ENCODE measurements at places on chromosomes 4 and X.

- no peak for DNase-seq
These were observed 33.3 kb downstream of the MEPE start for GRCh38 chr4:87865960-87866598.

- DNase-seq, result no peak
These were observed 25.1 kb upstream of the ANK2 start for GRCh38 chr4:113024388-113024787.

DNA sequence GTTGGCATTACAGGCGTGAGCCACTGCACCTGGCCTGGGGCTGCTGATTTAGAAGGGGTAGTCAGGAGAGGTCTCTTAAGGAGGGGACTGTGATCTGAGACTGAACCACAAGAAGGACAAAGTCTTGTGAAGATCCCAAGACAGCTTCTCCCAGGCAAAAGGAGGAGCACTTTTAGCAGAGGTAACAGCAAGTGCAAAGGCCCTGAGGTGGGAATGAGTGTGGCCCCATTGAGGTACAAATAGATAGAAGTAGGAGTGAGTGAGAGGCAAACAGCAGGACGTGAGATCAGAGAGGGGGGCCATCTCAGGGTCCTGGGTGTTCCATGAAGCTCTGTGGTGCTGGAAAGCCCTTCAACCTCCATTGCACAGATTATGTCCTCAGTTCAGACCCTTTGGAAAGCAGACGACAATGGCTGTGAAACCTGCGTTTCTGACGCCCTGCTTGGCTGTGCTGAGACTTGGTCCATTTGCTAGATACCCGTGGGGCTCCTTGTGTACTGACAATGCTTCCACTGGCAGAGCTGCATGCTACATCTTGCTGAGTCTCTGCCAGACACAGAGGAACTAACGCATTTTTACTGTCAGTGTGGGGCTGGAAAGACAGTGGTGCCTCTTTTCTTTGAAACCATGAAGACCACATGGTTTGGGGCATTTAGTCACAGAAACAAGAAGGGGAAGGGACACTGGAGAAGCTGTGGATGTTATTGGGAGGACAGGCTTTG is 1.3 kb upstream of the CCKAR start:
- DNase-seq, result no peak

- no peak for DNase-seq
These were observed 11.3 kb upstream of the ARAP2 start for GRCh38 chr4:36255577-36255976.

DNA sequence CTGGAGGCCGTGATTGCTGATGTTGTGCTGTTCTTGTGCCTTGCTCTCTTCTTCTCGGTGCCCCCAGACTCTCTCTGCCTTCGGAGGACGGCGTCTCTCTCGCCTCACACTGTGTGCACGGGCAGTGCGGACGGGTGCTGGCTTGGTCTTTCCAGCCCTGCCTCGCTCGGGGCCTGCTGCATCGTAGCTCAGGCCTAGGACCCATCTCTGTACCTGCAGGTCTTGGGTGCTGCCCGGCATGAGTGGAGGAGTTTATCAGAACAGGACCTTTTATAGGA is 18.2 kb downstream of the RGS12 start:
- no peak for DNase-seq

GRCh38 chr4:184396570-184397515 is 77.5 kb downstream of the IRF2 start:
- no peak for DNase-seq

DNA sequence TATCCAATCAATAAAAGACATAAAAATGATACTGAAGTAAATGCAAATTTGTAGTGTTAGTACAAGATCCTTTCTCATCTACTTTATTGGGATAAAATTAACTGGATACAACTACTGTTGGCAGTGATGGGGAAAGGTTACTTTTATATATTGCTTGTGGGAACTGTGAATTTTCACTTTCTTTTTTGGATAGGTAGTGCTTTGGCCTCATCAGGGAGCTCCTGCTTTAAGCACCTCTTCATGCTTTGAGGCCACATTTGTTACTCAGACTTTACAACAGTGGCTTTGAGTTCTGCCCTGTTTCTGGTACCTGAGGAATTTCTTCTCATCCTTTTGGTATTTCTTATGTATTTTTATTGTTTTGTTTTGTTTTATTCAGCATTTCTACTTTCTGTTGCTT is 316.8 kb upstream of the ZCCHC13 start:
- DNase-seq, result no peak

- DNase-seq, result no peak
These were observed 20.7 kb upstream of the GRXCR1 start for GRCh38 chr4:42871671-42872290.

- no peak for DNase-seq
These were observed 346.8 kb downstream of the SPOCK3 start for GRCh38 chr4:166887457-166887856.

GRCh38 chrX:112067601-112068000 is 15.0 kb downstream of the TRPC5 start:
- no peak for DNase-seq

DNA sequence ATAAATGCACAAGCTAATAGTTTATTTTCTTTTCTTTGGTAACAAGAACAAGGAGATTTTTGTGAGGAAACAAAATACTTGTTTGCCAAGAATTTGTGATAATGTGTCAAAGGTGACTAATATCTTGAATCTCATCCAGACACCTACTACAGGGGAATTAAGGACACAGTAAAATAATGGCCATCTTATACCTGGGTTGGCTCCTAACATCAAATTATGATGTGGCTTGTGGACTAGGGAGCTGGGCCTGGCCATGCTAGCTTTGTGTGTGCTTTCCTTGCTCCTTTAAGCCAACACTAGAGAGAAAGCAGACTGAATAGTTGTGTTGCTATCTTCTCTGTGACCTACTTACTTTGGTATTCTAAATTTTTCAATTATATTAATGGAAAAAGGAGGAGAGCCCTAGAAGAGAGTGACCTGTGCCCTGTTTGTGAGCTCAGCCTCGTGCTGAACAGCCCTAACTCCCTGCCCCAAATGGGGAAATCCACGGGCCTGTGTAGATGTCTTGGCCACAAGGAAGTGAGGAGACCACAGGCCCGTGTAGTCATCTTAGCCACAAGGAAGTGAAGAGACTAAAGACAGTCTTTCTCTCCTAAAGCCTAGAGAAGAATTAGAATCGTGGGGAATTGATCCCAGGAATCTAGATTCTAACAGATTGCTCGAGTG is 23.3 kb downstream of the ARHGAP24 start:
- DNase-seq, result no peak

DNA sequence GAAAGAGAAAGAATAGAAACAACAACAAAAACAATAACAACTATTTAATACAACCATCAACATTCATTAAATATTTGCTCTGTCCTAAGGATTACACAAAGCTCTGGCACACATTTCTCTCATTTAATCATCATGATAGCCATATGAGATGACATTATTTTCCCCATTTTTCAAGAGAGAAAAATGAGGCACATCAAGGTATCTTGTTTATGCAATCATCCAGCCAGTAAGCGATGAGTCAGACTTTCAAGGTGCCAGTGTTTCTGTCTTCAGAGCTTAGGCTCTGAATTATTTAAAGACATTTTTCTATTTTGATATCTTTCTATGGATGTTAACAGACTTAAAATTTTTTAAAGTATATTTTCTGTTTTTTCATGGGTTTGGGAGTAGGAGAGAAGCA is 541.8 kb upstream of the SMIM31 start:
- DNase-seq, result no peak

DNA sequence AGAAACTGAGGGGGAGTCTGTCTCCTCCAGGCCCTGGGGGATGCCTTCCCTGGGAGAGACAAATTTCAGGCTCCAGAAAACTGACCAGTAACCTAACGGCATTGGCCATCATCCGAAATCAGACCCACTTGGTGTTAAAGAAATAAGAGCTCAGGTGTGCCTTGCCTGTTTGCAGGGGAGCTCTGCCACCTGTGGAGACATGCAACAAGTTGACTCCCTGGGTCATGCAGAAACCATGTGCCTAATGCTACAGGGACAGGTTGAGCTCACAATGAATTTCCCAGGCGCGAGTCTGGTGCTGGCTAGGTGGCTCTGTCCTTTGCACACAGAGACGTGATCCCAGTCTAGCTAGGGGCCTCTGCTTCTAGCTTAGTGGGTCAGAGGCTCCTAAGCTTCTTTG is 95.8 kb upstream of the KIT start:
- DNase-seq, result no peak

DNA sequence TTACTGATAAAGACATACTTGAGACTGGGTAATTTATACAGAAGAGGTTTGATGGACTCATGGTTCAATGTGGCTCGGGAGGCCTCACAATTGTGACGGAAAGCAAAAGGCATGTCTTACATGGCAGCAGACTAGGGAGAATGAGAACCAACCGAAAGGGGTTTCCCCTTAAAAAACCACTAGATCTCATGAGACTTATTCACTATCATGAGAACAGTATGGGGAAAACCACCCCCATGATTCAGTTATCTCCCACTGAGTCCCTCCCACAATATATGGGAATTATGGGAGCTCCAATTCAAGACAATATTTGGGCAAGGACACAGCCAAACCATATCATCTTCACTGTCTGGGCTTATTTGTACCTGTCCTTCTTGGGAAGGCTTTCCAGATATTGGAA is 22.8 kb upstream of the MUC7 start:
- DNase-seq, result no peak

GRCh38 chr4:189001971-189002450 is 862.8 kb downstream of the TRIML1 start:
- DNase-seq, result no peak

GRCh38 chr4:185587427-185588161 is 52.3 kb upstream of the PDLIM3 start:
- no peak for DNase-seq

- DNase-seq, result no peak
These were observed 30.3 kb downstream of the AREG start for GRCh38 chr4:74475091-74475800.

- DNase-seq, result no peak
These were observed 19.6 kb downstream of the PIGG start for GRCh38 chr4:518569-519083.

DNA sequence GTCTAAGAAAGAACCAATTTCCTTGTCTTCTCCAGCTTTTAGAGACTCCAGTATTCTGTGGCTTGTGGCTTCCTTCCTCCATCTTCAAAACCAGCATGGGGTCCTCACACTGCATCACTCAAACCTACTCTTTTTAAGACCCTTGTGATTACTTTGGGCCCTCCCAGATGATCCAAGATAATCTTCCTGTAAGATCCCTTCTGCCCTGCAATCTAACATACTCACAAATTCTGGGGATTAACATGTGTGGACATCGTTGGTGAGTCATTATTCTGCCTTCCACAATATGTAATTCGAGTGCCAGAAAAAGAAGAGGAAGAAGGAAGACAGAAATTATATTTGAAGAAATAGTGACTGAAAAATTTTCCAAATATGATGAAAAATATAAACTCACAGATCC is 47.9 kb downstream of the BEND4 start:
- DNase-seq, result no peak

GRCh38 chr4:5511791-5512190 is 196.6 kb downstream of the EVC2 start:
- DNase-seq, result no peak

GRCh38 chrX:153934762-153935325 is at the start of gene NAA10:
Gene NAA10 (minus strand): TSS chrX:153935037. CDS start chrX:153934904, 133 bp downstream.
- DNase-seq, result peak; percentile 80

GRCh38 chr4:5034206-5034605 is 14.9 kb upstream of the CYTL1 start:
- DNase-seq, result no peak

DNA sequence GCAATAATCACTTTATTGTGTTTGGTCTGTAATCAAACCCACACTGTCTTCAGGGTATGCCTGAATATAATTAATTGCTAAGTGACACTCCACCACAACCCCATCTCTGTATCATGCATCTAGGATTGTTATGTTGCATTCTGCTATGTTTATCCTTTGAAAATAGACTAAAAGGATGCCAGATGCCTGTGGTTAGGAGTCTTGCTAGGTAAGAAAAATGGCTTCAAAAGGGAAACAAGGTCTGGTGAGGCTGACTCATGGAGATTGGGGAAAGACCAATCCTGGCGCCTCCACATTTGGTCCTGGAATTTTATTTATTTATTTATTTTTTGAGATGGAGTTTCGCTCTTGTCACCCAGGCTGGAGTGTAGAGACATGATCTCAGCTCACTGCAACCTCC is 360.5 kb upstream of the SLC7A11 start:
- no peak for DNase-seq

GRCh38 chrX:111759686-111760085 is 78.7 kb downstream of the ALG13 start:
- no peak for DNase-seq

DNA sequence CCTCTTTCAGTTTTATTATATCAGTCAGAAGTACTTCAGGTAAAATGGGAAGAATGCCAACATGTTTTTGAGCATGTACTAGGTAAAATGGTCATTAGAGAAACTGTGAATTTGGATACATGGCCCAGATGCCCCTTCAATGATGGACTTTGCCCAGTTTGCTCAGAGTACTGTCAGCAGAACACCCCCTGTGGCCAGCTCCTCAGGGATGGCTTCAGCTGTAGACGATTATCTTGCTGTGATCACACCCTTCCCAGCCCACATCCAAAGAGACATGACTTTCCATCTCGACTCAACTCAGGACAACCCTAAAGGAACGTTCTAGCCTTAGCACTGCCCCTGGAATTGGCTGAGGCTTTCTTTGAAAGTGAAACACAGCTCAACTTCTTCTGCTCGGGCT is 439.1 kb downstream of the PACRGL start:
- DNase-seq, result no peak

DNA sequence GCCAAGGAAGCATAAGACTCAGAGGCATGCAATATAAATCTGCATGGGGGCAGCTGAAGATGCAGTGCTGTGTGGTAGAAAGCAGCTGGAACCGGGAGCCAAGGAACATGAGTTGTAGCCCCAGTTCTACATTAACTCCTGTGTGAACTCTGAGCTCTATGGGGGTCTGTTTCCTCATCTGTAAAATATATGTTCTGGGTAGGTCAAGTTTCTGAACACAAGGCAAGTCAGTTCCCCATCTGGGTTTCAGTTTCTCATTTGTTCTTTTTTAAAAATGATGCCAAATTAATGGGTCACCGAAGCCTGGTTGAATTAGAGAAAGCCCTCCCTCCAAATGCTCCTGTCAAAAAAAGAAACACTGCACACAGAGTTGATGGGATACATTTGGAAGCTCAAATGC is 24.0 kb downstream of the UNC5C start:
- DNase-seq, result no peak

- no peak for DNase-seq
These were observed 3.0 kb downstream of the GIMD1 start for GRCh38 chr4:106365613-106366012.

- no peak for DNase-seq
These were observed 30.4 kb downstream of the ARHGEF6 start for GRCh38 chrX:136750364-136750763.

DNA sequence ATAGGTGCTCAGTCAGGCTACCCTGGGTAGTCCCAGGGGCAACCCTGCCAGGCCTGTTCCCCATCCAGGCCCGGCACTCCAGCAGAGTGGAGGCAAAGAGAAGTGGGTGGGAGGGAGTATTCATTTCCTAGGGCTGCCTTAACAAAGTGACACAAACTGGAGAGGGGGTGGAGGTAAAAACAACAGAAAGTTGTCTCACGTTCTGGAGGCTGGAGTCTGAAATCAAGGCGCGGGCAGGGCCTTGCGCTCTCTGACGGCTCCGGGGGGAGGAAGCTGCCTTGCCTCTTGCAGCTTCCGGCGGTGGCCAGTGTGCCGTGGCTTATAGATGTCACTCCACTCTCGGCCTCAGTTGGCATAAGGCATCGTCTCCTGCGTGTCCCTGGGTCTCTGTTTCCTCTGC is 90.8 kb downstream of the DCTD start:
- DNase-seq, result no peak

GRCh38 chr4:35934320-35934981 is 309.9 kb downstream of the ARAP2 start:
- DNase-seq, result peak; percentile 27

GRCh38 chrX:38560776-38561125 is 591 bp upstream of the TSPAN7 start:
- DNase-seq, result no peak
